Caco-2 (cell line): ENCODE measurements at places on chromosomes 6 and 20. TPM values are rescaled to one million over a fixed set of nuclear protein-coding genes. Genes with fewer than 3 reads are reported as not detected.
A peak's percentile ranks its signal among the peaks of the same experiment; 100 is the strongest.

GRCh38 chr6:41884957-41885356 lies 10.2 kb downstream of the USP49 start:
- DNase-seq, result no peak
- no peak overlapping the region for H3K27ac ChIP-seq
- H3K27me3 ChIP-seq, result no peaks in the 10 kb centered on the region
- H3K36me3 ChIP-seq, result no peaks in the 10 kb centered on the region
- no peaks in the 10 kb centered on the region for H3K4me1 ChIP-seq
- no peak overlapping the region for H3K4me3 ChIP-seq

DNA sequence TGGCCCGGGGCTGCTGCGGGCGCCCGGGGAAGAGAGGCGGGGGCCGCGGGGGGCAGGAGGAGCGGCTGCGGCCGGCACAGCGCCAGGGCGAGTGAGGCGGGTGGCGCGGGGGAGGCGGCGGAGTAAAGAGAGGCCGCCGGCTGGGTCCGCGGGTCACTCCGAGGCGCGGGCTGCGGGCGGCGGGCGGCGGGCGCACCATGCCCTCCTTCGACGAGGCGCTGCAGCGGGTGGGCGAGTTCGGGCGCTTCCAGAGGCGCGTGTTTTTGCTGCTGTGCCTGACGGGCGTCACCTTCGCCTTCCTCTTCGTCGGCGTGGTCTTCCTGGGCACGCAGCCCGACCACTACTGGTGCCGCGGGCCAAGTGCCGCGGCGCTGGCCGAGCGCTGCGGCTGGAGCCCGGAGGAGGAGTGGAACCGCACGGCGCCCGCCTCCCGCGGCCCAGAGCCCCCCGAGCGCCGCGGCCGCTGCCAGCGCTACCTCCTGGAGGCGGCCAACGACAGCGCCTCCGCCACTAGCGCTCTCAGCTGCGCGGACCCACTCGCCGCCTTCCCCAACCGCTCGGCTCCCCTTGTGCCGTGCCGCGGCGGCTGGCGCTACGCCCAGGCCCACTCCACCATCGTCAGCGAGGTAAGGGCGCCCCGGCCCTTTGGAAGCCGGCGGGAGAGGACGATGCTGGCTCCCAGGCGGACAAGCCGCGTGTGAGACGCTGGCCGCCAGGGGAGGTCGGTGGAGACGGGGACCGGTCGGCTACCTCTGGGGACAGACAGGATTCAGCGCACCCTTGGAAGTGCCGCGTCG lies at the start of gene SLC22A3:
Gene SLC22A3 (plus strand): TSS at position 156 of the 797 bp plus-strand sequence. CDS start 42 bp downstream, at position 198.
- DNase-seq, result peak; percentile 52
- no peaks in the 10 kb centered on the region; the same call in 1 of the 2 replicates for H3K36me3 ChIP-seq
- H3K4me1 ChIP-seq, result peaks cover 4% of the 10 kb centered on the region; the same call in 1 of the 2 replicates
- H3K4me3 ChIP-seq, result peak within 1 kb of the TSS; percentile 57
- H3K27ac ChIP-seq, result no peak within 1 kb of the TSS

DNA sequence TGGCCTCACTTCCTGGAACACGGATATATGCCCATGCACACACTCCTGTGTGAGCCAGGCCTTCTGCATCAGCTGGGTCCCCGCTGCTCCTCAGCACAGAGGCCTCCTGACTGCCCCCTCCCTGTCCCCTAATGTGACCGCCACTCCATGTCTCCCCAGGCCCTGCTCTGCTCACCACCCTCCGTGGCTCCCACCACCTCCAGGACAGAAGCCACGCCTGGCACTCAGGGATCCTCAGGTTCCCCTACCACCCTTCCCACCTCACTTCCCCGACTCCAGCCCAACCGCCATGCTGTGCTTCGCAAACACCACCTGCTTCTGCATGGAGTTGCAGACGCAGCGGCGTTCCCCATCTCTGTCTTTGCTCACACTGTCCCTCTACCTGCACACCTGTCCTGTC lies 4.3 kb upstream of the SRC start:
- no peaks in the 10 kb centered on the region for H3K36me3 ChIP-seq
- H3K4me3 ChIP-seq, result no peak overlapping the region
- no peak for DNase-seq
- peak overlapping the region; percentile 98 for H3K27ac ChIP-seq
- no peaks in the 10 kb centered on the region for H3K27me3 ChIP-seq

The RBM24 gene
- total RNA-seq, result not detected in 2 replicates

DNA sequence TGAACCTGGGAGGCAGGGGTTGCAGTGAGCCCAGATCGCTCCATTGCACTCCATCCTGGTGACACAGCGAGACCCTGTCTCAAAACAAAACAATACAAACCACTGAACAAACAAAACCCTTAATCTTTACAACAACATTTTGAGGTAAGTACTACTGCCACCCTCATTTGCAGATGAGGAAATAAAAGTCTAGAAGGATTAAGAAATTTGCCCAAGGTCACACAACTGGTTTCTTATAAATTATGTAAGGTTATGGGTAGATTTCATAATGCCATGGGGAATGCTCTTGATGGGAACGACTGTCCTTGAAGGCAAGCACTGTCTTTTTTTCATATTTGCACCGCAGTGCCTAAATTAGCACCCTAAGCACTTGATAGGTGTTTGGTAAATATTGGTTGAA lies 13.8 kb upstream of the B4GALT5 start:
- no peaks in the 10 kb centered on the region for H3K27me3 ChIP-seq
- no peaks in the 10 kb centered on the region for H3K4me1 ChIP-seq
- no peak overlapping the region for H3K27ac ChIP-seq
- no peak overlapping the region for H3K4me3 ChIP-seq
- H3K36me3 ChIP-seq, result no peaks in the 10 kb centered on the region
- no peak for DNase-seq

The TRIM10 gene
- total RNA-seq, result 0.95 and 1.4 TPM in 2 replicates

- no peak overlapping the region for H3K4me3 ChIP-seq
- peak overlapping the region; percentile 31 for H3K27ac ChIP-seq
- H3K4me1 ChIP-seq, result peaks cover 34% of the 10 kb centered on the region
- DNase-seq, result no peak
- H3K27me3 ChIP-seq, result no peaks in the 10 kb centered on the region
Measured at GRCh38 chr6:54008589-54008988, 102.7 kb upstream of the MLIP start.

The CASS4 gene
- 0.64 and 0.67 TPM in 2 replicates for total RNA-seq

The FAM209B gene
- total RNA-seq, result not detected in 2 replicates

The CCDC28A gene
- 8.9 and 10.8 TPM in 2 replicates for total RNA-seq

The C6orf163 gene
- 2.3 and 3.3 TPM in 2 replicates for total RNA-seq

- no peaks in the 10 kb centered on the region for H3K36me3 ChIP-seq
- DNase-seq, result no peak
- H3K4me1 ChIP-seq, result no peaks in the 10 kb centered on the region
- no peak overlapping the region for H3K27ac ChIP-seq
- H3K27me3 ChIP-seq, result no peaks in the 10 kb centered on the region
Measured at GRCh38 chr6:85418059-85418458, 31.8 kb upstream of the NT5E start.

- H3K36me3 ChIP-seq, result no peaks in the 10 kb centered on the region
- no peaks in the 10 kb centered on the region for H3K27me3 ChIP-seq
- H3K4me1 ChIP-seq, result no peaks in the 10 kb centered on the region
- DNase-seq, result no peak
- H3K27ac ChIP-seq, result no peak overlapping the region
Measured at GRCh38 chr20:46558511-46558959, 8.1 kb upstream of the OCSTAMP start.

GRCh38 chr6:137358273-137358672 lies 135.9 kb downstream of the OLIG3 start:
- peaks cover 21% of the 10 kb centered on the region for H3K4me1 ChIP-seq
- no peak overlapping the region for H3K4me3 ChIP-seq
- H3K27ac ChIP-seq, result no peak overlapping the region
- no peaks in the 10 kb centered on the region for H3K36me3 ChIP-seq
- no peaks in the 10 kb centered on the region for H3K27me3 ChIP-seq

DNA sequence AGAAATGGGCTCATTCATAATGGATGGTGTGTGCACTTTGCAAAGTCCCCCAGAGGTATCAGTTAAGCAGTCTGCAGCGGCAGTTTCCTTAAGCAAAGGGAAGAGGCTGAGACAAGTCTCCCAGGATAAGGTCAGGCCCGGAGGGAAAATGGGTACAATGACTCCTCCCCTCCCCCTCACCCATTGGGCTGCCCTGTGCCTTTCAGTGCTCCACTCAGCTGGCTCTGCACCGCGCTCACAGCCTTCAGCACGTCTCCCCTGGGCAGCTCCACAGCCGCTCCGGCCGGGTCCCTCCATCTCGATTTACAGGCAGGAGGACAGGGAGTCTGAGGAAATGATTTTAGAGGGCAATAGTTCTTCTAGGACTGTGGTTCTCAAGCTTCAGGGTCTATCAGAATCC lies 264.8 kb downstream of the LRFN2 start:
- H3K27ac ChIP-seq, result no peak overlapping the region
- no peaks in the 10 kb centered on the region for H3K36me3 ChIP-seq
- no peak for DNase-seq

- H3K4me1 ChIP-seq, result no peaks in the 10 kb centered on the region
- no peak overlapping the region for H3K4me3 ChIP-seq
- DNase-seq, result no peak
- H3K27ac ChIP-seq, result no peak overlapping the region
- no peaks in the 10 kb centered on the region for H3K36me3 ChIP-seq
- no peaks in the 10 kb centered on the region for H3K27me3 ChIP-seq
Measured at GRCh38 chr6:72401865-72402264, 220.0 kb upstream of the KCNQ5 start.

The DCBLD1 gene
- 69.3 and 73.4 TPM in 2 replicates for total RNA-seq

DNA sequence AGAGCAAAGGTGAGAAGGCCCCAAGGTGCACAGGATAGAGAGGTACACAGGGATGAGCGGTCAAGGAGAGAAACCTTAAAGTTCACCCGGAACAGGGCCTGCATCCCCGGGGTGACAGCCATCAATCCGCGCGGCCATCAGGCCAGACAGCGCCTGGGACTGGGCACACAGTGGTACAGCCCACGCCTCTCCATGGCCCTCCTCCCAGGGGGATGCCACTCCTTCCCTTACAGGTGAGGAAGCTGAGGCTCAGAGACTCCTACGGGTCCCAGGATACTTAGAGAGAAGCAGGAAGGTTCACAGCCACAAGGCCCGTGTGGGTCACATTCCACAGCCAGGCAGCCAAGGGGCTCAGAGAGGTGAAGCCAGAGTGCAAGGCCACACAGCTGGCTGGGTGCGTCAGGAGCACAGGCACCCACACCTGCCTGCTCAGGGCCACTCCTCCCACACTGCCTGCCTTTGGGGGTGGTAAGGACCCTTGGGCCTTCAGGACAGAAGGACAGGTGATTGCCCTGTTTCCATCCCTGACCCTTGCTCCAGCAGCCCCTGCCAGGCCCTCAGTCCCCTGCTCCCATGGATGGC lies 14.7 kb downstream of the FRMD1 start:
- no peak overlapping the region for H3K4me3 ChIP-seq
- no peaks in the 10 kb centered on the region for H3K27me3 ChIP-seq
- H3K4me1 ChIP-seq, result peaks cover 21% of the 10 kb centered on the region; the same call in 1 of the 2 replicates
- no peaks in the 10 kb centered on the region for H3K36me3 ChIP-seq

The RIPPLY2 gene
- total RNA-seq, result not detected in 2 replicates

- DNase-seq, result no peak
- H3K27ac ChIP-seq, result no peak overlapping the region
- H3K4me1 ChIP-seq, result no peaks in the 10 kb centered on the region
- no peak overlapping the region for H3K4me3 ChIP-seq
- H3K27me3 ChIP-seq, result no peaks in the 10 kb centered on the region
Measured at GRCh38 chr6:39938773-39939654, 4.8 kb upstream of the MOCS1 start.

GRCh38 chr6:159874435-159874834 lies 16.4 kb upstream of the MAS1 start:
- no peak overlapping the region for H3K27ac ChIP-seq
- no peaks in the 10 kb centered on the region for H3K4me1 ChIP-seq
- no peak for DNase-seq
- H3K36me3 ChIP-seq, result no peaks in the 10 kb centered on the region
- H3K27me3 ChIP-seq, result no peaks in the 10 kb centered on the region; the same call in 1 of the 2 replicates

DNA sequence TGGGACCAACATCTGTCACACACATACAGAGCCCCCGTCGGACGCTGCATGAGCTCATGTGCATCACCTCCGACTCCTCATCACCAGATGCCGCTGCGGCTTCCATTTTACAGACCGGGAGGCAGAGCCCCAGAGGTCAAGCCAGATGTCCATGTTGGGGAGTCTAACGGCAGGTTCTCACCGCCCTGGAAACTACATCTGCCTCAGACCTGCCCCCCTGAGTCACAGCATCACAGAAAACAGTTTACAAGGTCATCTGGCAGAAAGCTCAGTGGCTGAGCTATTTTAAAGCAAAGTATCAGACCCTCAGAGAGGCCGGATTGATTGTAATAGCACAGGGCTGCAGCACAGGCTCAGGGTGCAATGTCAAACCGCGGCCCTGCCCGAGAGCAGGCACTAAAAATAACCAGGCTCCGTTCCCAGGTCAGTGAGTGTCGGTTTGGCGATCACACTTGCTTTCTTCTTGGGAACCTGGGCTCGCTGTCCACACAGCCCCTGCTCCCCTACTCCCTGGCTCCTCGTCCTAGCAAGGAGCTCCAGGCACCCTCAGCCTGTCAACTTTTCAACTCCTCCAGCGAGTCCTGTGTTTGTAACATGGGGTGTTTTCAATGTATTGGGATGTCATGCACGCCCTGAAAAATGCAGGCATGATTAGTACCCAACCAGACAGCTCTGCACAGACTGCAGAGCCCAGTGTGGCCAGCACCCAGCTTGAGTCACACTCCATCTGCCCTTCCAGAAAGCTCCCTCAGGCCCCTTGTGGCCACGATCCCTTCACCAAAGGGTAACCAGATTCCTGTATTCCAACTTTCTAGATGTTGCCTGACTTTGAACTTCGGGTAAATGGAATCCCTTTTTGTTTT lies 264.5 kb downstream of the CDH4 start:
- no peak overlapping the region for H3K27ac ChIP-seq
- no peaks in the 10 kb centered on the region for H3K4me1 ChIP-seq
- no peak for DNase-seq
- no peaks in the 10 kb centered on the region for H3K36me3 ChIP-seq
- H3K27me3 ChIP-seq, result no peaks in the 10 kb centered on the region; the same call in 1 of the 2 replicates

The FRS3 gene
- 4.1 and 4.3 TPM in 2 replicates for total RNA-seq

The CEP250 gene
- total RNA-seq, result 117 and 137 TPM in 2 replicates

The UNC5CL gene
- total RNA-seq, result 4.5 and 5.5 TPM in 2 replicates

The MAN1A1 gene
- total RNA-seq, result 28.7 and 28.9 TPM in 2 replicates

- no peak overlapping the region for H3K27ac ChIP-seq
- H3K36me3 ChIP-seq, result no peaks in the 10 kb centered on the region
- peaks cover 5% of the 10 kb centered on the region; the same call in 1 of the 2 replicates for H3K4me1 ChIP-seq
- DNase-seq, result peak; percentile 35
- H3K4me3 ChIP-seq, result no peak overlapping the region
Measured at GRCh38 chr6:104173668-104174067, 686.1 kb downstream of the HACE1 start.

DNA sequence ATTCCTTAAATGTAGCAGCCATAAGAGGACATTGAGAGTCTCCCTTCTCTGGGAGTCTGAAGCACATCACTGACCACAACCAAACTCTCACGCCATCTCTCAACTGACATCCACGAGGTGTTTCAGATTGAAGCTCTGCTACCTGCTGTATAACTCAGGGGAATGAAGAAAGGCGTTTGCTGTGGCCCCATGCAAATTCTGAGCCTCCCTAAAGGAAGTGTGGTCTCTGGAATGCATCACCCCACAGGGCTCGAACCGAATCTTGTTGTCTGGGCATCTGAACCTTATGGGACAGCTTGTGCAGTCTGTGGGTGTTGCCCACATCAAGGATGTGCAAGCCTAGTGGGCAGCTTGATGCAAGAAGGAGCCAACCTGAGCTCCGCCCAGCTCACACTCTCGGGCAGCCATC lies 10.9 kb downstream of the PMEPA1 start:
- peaks cover 26% of the 10 kb centered on the region for H3K4me1 ChIP-seq
- no peak overlapping the region for H3K4me3 ChIP-seq
- no peaks in the 10 kb centered on the region; the same call in none of the 2 replicates for H3K27me3 ChIP-seq
- no peak for DNase-seq
- no peaks in the 10 kb centered on the region for H3K36me3 ChIP-seq

GRCh38 chr20:41080866-41081265 lies 52.2 kb downstream of the TOP1 start:
- no peak overlapping the region for H3K4me3 ChIP-seq
- peaks cover 10% of the 10 kb centered on the region for H3K36me3 ChIP-seq
- DNase-seq, result no peak
- peaks cover 12% of the 10 kb centered on the region for H3K4me1 ChIP-seq
- no peaks in the 10 kb centered on the region for H3K27me3 ChIP-seq
